ENCODE measurements at places on chromosomes 2 and 18.

GRCh38 chr2:14219306-14219705, 413.2 kb upstream of the LRATD1 start:
- no peak for DNase-seq

DNA sequence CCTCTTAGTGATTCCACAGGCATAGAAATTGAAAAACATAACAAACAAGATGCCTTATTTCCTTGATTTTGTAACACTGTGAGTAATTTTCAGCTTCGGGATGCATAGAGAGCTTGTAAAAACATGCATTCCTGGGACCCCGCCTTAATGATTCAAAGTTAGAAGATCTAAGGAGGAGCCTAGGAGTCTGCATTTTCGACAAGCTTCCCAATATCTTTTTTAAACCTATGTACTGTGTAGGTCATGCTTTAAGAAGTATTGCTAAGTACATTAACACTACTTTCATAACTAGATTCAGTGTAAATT, 109.8 kb upstream of the ZNF516 start:
- no peak for DNase-seq

- no peak for DNase-seq
Measured at GRCh38 chr2:238856713-238857567, 9.1 kb downstream of the TWIST2 start.

GRCh38 chr18:68560128-68560527, 154.8 kb downstream of the TMX3 start:
- no peak for DNase-seq

- DNase-seq = no peak
Measured at GRCh38 chr2:73174244-73174643, 28.1 kb upstream of the NOTO start.

- DNase-seq = no peak
Measured at GRCh38 chr2:42886921-42887320, 94.5 kb upstream of the HAAO start.

DNA sequence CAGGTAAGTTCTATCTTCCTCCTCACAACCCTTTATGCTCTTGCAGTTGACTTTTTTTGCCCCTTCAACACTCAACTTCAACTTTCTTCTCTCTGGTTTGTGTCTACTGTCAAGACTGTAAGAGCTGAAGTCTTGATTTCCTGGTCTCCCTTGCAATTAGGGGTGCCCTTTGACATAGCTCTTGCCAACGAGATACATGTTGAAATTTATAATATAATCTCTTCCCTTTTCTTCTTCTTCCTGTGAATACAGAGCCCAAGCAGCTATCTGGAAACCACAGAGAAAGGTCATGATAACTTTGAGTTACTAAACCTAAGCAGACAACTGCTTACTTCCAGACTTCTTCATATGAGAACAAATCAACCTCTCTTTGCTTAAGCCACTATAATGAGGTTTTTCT, 163.5 kb downstream of the MC4R start:
- no peak for DNase-seq

DNA sequence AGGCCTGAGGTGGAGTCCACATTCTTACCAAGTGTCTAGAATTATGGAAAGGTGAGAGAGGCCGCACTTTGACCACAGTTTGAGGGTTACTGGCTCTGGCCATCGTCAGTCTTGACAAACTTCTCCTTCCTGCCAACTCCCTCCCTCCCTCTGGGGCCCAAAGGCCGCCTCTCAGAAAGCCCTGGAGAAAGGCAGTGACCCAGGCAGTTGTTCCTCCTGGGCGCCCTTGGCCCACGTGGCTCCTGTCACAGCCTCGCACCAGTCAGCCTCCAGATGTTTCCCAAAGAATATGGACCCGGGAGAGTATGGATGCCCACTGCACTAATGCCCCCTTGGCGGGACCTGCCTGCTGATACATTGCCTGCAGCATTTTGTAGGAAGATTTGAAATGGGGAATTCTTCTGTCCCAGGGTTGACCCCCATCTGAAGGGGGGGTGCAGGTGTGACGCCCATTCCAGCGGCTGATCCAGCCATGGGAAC, 61.7 kb downstream of the ASB1 start:
- DNase-seq = no peak

DNA sequence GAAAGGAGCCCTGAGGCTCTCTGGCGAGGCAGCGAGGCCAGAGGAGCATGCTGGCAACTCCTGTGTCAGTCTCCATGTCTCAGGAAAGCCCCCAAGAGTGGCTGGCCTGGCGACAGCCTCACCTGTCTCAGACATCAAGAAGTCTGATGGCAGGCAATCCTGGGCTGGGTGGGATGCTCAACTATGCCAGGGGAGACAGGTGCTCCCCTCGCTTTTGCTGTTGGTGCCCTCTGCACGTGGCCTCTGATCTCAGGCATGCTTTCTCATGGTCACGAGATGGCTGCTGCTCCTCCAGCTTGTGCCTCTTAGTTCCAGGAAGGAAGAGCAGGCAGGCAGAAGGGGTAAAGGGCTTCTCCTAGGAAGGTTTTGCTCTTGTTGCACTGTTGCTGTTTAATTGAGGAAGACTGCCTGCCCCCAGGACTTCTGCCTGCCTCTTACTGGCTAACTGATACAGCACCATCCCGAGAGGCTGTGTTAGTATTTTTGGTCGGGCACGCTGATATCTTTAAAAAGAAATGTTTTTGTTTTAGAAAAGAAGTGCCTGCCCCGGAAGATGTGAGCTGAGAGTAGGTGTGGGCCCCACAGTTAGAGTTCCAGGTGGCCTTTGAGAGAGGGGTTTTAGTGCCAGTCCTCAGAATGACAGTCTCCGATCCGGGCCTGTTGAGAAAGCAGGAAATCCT, 344.8 kb upstream of the HS6ST1 start:
- DNase-seq = no peak

- no peak for DNase-seq
Measured at GRCh38 chr2:224969095-224969494, 73.2 kb downstream of the DOCK10 start.

DNA sequence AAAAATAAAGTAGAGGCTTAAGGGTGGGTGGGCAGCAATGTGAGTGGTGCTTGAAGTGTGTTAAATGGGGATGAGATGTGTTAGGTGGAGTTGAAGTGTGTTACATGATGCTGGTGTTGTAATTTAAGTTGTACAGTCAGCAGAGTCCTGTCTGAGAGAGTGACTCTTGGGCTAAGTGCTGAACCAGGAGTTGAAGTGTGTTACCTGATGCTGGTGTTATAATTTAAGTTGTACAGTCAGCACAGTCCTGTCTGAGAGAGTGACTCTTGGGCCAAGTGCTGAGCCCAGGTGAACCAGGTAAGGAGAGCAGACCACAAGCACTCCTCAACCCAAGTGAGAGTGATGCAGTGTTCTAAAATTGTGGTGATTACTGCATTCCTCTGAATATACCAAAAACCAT, 40.6 kb downstream of the LCLAT1 start:
- DNase-seq = no peak

DNA sequence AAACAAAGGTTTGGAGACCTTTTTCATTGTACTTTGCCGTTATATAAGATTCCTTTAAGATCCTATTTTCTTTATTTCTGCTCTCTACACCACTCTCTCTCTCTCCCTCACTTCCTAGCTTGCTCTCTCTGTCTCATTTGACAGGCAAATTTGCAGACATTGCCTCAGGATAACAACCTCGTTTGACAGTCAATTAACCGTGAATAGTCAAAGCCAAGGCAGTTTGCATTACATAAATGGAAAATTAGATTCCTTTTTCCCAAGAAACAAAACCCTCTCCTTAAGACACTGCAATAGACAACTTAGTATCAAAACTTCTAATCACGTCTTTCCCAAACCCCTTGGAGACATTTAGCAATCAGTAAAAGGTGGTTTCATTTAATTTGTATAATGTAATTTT, 7.4 kb downstream of the SKOR2 start:
- DNase-seq = no peak

- no peak for DNase-seq
Measured at GRCh38 chr2:94996305-94997100, 29.0 kb upstream of the MAL start.

- DNase-seq = no peak
Measured at GRCh38 chr2:19752500-19752899, 149.3 kb downstream of the TTC32 start.

- DNase-seq = no peak
Measured at GRCh38 chr2:195606179-195606578, 50.8 kb upstream of the SLC39A10 start.

DNA sequence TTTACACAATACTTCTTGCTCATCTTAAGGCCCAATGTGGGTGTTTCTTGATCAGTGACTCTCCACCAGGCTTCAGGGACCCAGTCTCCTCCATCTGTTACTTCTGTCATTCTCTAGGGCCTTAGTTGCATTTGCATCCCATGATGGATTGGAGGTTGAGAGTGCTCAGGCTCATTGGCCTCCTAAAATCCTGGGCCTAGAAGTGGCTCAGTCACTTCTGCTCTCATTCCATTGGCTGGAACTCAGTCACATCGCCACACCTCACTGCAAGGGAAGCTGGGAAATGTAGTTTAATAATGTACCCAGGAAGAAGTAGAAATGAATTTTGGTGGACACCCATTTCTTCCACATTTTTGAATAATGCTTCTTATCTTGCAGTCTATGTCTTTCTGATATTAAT, 223.5 kb downstream of the HRH4 start:
- DNase-seq = no peak

DNA sequence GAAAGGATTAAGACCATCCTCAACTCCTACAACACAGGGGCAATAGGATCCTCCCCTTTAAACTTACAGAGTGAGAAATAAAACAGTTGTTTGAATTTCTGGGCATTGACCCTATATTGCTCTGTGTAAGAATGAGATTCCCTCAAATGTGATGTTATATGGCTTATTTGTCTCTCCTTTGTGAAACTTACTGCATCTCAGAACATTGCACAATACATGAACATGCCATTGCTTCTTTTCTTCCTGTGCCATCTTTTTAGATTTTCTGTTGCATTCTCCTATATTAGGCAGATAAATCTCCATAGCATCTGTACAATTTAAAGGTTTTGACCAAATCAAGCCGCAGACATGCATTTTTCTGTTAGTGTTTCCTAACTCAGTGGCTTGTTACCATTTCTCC, 941.9 kb upstream of the FANCL start:
- no peak for DNase-seq

GRCh38 chr2:136386046-136386445, 268.1 kb upstream of the CXCR4 start:
- no peak for DNase-seq

DNA sequence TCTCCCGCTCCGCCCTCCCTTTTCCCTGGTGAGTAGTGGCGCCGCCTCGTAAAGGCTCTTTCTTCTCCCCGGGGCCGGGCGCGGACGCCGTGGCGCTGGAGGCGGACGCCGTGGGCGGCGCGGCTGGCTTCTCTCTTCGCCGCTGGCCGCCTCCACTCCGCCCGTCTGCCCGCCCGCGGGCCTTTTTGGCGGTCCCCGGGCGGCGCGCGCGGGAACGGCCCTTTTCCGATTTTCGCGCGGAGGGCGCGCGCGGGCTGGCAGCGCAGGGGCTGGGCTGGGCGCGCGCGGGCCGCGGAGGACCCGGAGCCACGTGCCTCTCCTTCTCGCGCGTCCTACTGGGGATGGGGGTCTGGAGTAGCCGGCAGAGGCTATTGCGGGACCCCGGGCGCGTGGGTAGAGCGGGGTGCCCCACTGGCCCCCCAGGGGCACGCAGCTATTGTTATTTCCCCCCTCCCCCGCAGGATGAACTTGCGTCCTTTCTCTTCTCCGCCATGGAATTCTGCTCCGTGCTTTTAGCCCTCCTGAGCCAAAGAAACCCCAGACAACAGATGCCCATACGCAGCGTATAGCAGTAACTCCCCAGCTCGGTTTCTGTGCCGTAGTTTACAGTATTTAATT, 472 bp downstream of the SLC20A1 start:
- peak; percentile 56 for DNase-seq

DNA sequence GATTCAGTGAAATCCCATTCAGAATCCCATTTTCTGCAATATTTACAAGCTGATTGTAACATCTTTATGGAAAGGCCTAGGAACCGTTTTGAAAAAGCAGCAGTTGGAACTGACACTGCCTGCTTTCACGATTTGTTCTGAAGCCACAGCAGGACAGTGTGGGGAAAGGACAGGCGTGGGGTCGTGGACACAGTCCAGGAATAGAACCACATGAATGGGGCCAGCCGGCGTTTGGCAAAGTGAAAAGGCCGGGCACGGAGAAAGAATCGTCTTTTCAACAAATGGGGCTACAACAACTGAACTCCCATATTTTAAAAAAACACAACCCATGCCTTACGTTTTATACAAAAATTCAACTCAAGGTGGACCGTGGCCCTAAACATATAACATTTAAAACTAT, 69.8 kb downstream of the SLC66A2 start:
- no peak for DNase-seq

- no peak for DNase-seq
Measured at GRCh38 chr2:160109939-160110673, 47.7 kb upstream of the PLA2R1 start.

GRCh38 chr2:74566754-74567085, 12.2 kb downstream of the DOK1 start:
- DNase-seq = no peak

DNA sequence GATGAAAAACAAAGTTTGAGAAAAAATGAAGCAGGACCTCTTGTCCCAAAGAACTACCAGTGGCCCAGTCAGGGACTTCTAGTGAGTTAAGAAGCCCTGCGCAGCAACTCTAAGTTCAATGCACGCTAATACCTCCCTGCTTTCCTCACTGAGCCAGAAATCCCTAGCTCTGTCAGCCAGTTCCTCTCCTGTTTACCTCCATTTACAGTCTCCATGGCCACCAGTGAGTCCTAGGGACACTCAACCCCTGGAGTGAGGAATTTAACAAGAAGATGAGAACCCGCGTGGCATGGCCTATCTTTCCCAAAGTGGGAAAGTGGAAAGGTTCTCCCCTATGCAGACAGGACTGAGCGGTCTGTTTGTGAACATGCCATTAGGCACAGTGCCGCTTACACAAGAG, 31.0 kb downstream of the MRPL33 start:
- no peak for DNase-seq

DNA sequence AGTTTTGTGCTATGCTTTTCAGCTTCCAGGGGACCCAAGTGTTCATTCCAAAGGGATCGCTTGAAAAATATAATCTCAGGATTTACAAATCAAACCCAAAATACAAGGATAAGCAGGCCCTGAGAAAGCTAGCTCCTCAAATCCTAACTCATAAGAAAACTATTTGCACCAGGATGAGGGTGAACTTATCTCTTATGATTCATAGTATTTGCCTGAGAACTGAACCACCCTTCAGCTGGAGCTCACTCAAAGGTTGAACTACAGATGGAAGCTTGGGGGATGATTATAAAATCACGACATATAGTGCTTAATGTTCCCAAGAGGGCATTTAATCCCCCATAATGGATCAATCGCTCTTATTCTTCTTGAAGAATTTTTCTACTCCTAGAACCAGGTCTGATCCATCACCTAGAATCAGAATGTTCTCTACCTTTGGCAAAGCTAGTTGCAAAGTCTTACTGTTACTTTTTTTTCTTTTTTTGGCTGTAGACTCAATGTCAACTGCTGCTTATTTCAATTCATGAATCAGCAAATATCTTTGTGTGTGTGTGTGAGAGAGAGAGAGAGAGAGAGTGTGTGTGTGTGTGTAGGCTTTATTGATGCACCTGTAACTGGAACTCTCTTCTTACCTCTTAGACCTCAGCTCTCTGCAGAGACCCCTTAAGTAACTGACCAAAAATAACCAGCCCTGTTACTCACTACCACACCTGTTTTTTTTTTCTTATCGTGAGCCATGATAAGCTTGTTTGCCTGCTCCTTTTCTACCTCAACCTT, 44.8 kb downstream of the ARL4C start:
- no peak for DNase-seq

GRCh38 chr2:200423541-200423940, 86.3 kb downstream of the KCTD18 start:
- no peak for DNase-seq
